Cerebellar nuclear complex (tissue), 1 donor: ENCODE measurements at places on chromosomes 2 and 18.

DNA sequence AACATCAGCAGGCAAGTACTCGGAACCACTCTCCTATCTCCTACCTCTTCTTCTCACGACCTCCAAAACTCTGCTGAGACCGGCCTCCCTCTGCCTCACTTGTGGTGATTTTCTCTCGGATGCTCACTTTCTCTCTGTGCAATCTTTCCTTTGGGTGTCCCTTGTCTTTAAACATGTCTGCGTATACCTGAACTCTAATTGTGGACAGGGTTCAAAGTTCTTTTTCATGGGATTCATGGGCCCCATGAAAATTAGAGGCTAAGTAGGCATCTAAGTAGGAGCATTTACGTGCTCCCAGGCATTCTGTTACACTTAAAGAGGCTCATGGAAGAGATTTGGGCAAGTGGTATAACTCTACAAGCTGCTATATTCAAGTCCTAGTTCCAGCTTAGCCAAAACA is 2.1 kb upstream of the PPP1CB start:
- DNase-seq: no peak

DNA sequence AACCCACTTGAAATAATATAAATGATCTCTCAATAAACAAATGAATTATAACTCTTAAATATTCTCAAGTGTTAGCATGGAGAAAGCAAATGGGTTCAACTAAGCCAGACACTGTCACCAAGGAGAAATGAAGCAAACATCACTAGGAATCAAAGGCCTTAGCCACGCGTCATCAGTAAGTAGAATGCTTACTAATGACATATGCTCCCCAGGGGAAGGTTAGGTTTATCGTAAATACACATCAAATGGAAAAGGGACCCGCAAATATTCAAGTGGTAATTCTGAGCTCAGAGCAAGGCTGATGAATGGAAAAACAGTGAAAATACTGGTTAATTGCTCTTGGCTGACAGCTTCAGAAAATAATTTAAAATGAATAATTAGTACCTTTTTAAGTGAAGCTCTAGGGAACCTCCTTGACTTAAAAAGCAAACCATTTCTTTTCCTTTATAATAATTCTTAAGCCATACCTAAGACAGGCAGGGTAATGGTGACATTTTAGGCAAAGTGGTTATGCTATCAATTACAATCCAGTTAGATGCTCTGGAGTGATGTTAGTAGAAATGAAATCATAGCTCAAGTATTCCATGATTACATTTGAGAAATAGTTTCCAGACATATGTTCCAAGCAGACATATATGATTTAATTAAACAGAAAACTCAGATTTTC is 101.5 kb downstream of the ALPK2 start:
- no peak for DNase-seq

- no peak for DNase-seq
These were observed 2.1 kb downstream of the ANKMY1 start for GRCh38 chr2:240555541-240556250.

GRCh38 chr2:196391149-196391479 is 219.7 kb upstream of the STK17B start:
- no peak for DNase-seq

- DNase-seq: no peak
These were observed 105.5 kb downstream of the COPS8 start for GRCh38 chr2:237190966-237191713.

DNA sequence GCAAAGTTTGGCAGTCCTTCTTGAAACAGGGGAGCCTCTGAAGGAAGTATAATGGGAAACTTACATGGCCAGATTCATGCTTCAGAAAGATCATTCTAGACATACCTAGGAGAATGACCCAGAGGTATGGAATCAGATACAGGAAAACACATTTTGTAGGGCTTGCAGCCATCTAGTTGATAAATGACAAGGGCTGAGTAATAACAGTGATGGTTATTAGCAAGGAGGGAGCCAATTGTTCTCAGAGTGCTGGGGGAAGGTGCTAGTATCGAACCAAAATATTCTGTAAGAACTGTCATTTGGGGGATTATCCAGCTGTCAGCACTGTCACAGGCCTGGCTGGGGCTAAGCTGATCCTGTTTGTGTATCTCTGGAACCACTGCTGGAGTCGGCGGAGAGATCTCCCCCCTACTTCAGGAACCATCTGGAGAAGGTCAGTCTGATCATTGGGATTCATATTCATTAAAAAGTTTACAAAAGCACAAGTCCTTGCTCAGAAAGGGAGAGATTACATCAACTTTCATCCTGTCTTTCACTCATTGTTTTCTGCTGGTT is 113.8 kb upstream of the THSD7B start:
- DNase-seq: no peak

GRCh38 chr2:221601376-221601775 is 29.3 kb upstream of the EPHA4 start:
- DNase-seq: no peak

- DNase-seq: no peak
These were observed 314.8 kb downstream of the MBD2 start for GRCh38 chr18:53909668-53910067.
